ENCODE measurements at places on chromosomes 4 and X.

GRCh38 chr4:69092190-69092589 is 4.1 kb upstream of the UGT2B7 start:
- DNase-seq = no peak

GRCh38 chr4:3385711-3386420 is 55.9 kb upstream of the HGFAC start:
- DNase-seq = no peak

- DNase-seq = no peak
Observed at GRCh38 chr4:43992552-43992951, 456.1 kb downstream of the KCTD8 start.

DNA sequence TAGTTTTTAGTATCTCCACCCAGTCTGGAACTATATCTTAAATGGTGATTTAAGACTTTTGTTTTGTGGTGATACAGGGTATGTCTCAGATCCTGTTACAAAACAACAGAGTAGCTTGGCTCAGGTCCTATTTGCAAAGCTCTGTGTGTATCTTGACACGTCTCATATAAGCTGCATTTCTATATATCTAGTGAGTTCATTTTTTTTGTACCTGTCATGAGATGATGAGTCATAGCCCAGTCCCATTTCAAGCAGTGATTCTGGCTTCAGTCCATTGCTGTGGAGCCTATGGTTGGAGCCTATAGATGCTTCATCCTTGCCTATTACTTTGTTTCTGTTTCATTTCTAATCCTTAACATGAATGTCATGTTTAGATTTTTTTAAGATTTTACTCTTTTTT is 23.0 kb downstream of the GRXCR1 start:
- no peak for DNase-seq

GRCh38 chr4:148044089-148044911 is 312.4 kb downstream of the ARHGAP10 start:
- no peak for DNase-seq

DNA sequence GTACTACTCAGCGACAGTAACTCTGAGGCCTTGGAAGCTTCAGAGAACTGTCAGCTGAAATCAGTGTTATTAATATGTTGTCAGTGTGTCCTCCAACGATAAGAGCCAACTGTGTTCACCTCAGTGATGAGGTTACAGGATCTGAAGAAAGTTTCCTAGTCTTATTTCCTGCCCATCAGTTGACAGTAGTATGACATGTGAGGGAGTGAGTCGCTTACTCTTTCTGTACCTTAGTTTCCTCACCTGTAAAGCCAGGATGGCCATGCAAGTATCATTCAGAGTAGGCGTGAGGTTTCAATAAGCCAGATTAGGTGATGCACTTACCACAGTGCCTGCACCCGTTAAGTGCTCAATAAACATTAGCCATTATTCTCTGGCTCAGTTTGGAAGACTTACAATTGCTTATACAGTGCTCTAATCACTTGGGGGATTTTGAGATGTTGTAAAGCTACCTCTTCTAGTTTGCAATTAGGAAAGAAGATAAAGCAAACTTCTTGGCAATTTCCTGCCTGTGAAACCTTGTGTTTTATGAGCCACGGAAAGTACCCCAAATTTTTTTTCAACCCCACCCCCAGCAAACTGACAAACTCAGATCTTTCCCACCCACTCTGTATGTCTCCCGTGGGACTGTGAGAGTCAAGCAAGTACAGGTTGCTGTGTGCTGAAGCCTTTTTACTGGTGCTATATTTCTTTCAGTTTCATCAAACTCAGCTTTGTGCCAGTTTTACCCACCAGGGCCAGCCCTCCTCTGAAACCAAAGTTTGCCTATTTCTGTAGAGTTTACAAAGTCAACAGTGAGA is 62.2 kb downstream of the ANXA3 start:
- no peak for DNase-seq

DNA sequence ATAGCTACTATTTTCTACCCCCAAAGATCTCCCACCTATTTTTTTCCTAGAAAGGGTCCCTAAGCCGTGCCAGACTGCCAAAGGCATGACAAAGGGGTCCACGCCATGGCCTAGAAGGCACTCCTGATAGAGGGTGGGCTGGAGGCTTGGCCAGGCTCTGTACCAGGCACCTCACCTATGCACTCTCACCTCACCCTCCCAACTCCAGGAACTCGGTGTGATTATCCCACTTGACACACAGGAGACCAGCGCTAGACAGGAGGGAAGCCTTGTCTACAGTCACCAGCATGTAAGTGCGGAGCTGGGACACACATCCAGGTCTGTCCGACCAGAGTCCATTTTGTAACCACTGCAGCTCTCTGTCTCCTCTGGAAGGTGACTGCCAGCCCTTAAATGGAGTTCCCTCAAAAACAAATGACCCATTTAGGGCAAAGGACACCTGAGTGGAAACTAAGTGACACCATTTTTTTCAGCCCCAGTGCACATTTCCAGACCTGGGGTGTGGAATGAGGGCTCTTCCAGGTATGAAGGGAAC is 106.4 kb downstream of the RTL5 start:
- DNase-seq = no peak

- DNase-seq = no peak
Observed at GRCh38 chr4:81876106-81876505, 404.4 kb upstream of the RASGEF1B start.

- no peak for DNase-seq
Observed at GRCh38 chrX:38066934-38067333, 60.6 kb downstream of the SYTL5 start.

DNA sequence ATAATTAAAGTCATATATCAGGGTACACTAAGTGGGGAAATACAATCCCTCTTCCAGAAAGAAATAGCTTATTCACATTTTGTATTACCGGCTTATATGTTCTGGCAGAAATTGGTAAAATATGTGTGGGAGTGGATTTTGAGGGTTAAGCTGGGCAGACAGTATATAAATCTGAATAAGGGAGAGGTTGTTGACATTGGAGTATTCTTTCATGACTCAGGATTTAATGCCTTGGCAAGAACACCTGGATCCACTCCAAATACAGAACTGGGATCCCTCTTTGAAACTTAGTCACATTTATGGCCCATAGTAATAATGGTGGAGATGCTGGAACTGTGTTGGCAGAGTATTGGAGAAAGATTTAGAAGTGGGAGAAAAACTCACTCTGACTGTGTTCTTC is 54.3 kb upstream of the TET2 start:
- no peak for DNase-seq

GRCh38 chrX:56798339-56798711 is 69.3 kb downstream of the NBDY start:
- DNase-seq = no peak

DNA sequence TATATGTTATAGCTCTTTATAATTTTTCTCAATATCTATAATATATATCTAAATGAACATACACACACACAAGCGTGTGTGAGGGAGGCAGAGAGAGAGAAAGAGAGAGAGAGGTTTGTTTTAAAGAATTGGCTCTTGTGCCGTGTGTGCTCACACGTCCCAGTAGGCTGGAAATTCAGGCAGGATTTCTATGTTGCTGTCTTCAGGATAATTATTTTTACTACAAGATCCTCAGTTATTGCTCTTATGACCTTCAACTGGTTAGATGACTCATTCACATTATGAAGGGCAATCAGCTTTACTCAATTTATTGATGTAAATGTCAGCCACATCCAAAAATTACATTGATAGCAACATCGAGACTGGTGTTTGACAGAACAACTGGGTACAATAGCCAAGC is 1520.7 kb upstream of the PCDH7 start:
- DNase-seq = no peak

Data from activated T-cell treated with anti-CD3 and anti-CD28 coated beads, Interleukin-2, amount 50 U/mL, for 72 hours (primary cell).